ENCODE measurements at places on chromosomes 4 and X. TPM values are rescaled to one million over a fixed set of nuclear protein-coding genes. Genes with fewer than 3 reads are reported as not detected.

DNA sequence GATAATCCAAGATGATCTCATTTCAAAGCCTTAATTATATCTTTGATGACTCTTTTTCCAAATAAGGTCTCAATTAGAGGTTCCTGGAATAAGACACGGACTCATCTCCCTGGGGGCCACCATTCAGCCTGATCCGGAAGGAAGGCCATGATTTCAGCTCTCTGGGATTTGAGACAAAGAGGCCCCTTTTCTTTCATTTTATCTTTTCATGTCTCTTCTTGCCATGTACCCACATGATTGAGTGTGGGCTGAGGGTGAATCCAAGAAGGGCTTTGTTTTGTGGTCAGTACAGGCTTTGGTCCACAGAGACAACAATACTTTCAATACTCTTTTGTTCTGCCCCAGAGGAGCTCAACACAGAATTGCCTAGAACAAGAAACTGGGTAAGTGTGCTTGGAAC, 261.2 kb downstream of the TRIML1 start:
- H3K27me3 ChIP-seq = no peaks in the 10 kb centered on the region
- H3K27ac ChIP-seq = no peak overlapping the region
- H3K4me1 ChIP-seq = no peaks in the 10 kb centered on the region
- DNase-seq = no peak
- no peaks in the 10 kb centered on the region for H3K36me3 ChIP-seq

NDST4 gene
- not detected for polyA plus RNA-seq

DMRTC1B gene
- 0.36 TPM for polyA plus RNA-seq

DNA sequence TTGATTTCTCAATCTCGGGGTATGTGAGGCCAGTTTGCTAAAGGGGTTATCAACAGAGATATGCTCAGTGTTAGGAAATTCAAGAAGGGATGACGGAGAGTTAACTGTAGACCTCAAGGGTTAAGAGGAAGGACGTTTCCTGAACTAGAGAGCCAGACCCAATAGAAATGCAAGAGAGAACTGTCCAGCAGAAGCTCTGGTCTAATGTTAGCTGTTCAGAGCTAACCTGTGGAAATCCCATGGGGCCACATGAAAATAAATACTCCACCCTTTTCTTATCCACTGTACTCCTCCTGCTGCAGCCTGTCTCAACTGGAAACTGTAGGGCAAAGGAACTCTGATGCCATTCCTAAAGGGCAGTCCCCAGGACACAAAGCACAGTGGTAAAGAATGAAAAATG, 274.3 kb downstream of the DMD start:
- H3K27ac ChIP-seq = no peak overlapping the region
- no peak overlapping the region for H3K4me3 ChIP-seq

LNX1 gene
- polyA plus RNA-seq = 4.6 TPM

DNA sequence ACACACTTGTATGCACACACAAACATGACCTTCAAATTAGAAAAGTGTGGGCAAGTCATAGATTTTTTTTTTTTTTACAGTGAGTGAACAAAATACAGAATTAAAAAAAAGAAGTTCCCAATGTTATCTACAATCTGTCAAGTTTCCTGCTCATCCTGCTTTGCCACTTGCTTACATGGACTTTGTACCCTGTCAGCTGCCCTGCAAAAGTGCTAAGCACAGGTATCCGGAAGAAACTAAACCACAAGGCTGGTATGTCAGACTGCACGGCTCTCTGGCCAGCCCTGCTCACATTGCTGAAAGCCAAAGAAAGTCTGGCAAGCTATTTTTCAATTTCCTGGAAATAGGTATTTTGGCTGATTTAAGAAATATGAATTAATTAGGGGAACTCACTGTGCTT, 38.9 kb upstream of the BCLAF3 start:
- no peak overlapping the region for H3K27ac ChIP-seq
- DNase-seq = no peak
- no peaks in the 10 kb centered on the region for H3K4me1 ChIP-seq
- H3K4me3 ChIP-seq = no peak overlapping the region
- no peaks in the 10 kb centered on the region for H3K27me3 ChIP-seq

DNA sequence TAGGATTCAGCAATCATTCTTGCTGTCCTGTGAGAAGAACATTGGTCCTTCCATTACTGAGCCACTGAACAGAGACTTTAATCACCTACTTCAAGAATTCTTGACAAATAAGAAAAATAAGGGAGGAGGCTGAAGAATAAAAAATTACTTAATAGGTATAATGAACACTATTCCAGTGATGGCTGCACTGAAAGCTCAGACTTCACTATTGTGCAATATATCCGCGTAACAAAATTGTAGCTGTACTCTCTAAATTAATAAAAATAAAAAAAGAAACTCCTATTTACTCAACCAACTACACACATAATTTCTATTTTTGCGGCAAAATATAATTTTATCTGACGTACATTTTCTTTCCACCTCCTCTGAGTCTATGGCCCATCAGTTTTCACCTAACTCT, 2441.0 kb downstream of the PCDH7 start:
- H3K27ac ChIP-seq = no peak overlapping the region
- no peaks in the 10 kb centered on the region for H3K27me3 ChIP-seq
- no peak for DNase-seq
- no peak overlapping the region for H3K4me3 ChIP-seq
- no peaks in the 10 kb centered on the region for H3K4me1 ChIP-seq

- peaks cover 4% of the 10 kb centered on the region for H3K4me1 ChIP-seq
- no peaks in the 10 kb centered on the region for H3K27me3 ChIP-seq
- H3K36me3 ChIP-seq = no peaks in the 10 kb centered on the region
- H3K27ac ChIP-seq = no peak overlapping the region
- no peak for DNase-seq
Measured at GRCh38 chr4:102862747-102863146, 6.0 kb upstream of the CISD2 start.

GRCh38 chr4:8101213-8102075, 57.2 kb downstream of the ABLIM2 start:
- peak; percentile 82 for DNase-seq
- H3K27ac ChIP-seq = no peak overlapping the region
- peaks cover 8% of the 10 kb centered on the region for H3K4me1 ChIP-seq
- no peaks in the 10 kb centered on the region for H3K36me3 ChIP-seq
